Astrocyte (in vitro differentiated cells and primary cell): ENCODE measurements at places on chromosomes 2 and 18. TPM values are rescaled to one million over a fixed set of nuclear protein-coding genes. Genes with fewer than 3 reads are reported as not detected.

DNA sequence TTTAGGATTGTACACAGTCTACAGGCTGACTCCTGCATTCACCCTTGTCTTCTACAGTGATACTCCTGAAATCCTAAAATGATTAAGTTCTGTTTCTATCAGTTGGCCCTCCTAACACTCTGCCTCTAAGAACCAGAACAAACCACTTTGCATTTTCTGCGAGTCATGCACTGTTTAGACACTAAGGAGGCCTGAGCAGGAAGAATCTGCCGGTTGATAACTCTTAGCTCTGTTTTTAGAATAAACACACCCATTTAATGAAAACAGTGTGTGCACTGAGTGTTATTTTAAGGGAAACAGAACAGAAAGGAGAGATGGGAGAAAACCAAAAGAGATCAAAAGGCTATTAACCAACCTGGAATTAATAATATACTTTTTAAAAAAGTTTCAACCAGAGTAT lies 22.9 kb upstream of the SSB start:
- DNase-seq, result peak; percentile 26

GRCh38 chr2:208541989-208542464 lies 135.4 kb downstream of the PTH2R start:
- no peak for DNase-seq

DNA sequence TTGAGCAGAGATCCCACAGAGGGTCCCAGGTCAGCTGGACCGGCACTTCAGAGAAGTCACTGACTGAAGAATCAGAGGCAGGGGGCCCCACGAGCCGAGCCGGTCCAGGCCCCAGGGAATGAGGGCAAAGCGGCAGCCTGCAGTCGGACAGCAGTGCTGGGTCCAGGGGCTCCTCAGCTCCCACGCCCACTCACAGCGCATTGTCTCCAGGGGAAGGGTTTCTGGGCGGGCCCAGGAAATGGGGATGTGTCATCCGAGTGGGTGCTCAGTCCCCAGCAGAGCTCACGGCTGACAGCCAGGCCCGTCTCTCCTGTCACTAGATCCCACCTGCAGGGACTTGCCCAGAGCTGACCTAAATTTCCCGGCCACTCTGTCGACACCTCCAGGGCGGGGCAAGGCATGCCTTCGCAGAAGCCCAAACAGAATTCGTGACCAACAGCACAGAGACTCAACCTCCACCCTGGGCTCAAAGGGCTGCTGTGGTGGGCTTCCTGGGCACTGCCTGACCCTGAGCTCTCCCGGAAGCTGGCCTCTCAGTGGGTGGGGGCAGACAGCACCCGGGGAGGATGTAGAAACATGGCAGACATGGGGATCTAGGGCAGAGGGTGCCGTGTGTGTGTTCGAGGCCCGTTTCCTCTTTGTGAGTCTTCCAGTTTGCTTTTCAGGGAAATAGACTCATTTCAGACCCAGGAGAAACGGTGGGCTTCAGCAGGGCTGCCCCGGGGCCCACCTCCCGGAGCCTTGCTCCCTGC lies 42.1 kb upstream of the TAF1B start:
- peak; percentile 71 for DNase-seq

DNA sequence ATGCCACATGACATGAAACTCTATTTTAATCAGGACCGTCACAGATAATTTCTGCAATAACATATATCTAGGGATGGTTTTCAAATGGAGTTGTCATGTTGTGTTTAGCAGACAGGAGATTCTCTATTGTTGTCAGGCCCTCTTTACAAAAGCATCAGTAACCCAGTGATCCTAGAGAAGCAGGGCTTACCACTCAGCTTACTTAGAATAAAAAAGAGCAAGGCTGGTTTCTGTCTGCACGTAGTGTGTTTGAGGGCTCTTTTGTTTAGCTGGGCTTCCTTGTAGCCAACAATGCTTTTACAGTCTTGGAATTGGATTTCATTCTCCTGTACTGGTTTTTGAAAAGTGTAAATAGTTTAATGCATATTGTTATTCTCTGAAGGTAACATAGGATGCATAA lies 210.5 kb upstream of the NRP2 start:
- DNase-seq, result no peak

DNA sequence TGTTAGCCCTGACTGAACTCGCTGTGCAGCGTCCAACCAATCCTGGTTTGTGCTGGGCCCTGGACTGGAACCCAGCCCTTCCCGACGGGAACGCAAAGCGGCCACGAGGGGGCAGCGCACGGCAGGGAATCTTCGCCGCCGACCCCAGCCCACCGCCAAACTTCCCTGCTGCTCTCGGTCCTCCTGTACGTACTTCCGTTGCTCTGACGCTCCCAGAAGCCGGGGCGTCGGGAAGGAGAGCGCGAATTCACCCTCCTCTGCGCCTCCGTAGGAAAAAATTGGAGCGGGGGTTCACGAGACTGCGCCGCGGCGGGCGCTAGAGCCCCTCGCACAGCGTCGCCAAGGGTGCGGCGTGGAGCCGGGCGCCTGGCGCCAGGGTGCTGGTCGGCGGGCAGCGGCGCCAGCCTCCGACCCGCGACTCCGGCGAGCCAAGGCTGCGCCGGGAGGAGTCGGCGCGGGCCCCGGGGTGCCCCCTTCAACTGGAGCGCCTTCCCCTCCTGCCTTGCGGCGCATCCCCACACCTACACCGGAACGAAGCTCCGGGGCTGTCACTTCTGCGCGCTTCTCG lies 873 bp upstream of the SH3RF3 start:
- peak; percentile 77 for DNase-seq

GRCh38 chr2:26679867-26680266 lies 12.7 kb upstream of the KCNK3 start:
- no peak for DNase-seq

DNA sequence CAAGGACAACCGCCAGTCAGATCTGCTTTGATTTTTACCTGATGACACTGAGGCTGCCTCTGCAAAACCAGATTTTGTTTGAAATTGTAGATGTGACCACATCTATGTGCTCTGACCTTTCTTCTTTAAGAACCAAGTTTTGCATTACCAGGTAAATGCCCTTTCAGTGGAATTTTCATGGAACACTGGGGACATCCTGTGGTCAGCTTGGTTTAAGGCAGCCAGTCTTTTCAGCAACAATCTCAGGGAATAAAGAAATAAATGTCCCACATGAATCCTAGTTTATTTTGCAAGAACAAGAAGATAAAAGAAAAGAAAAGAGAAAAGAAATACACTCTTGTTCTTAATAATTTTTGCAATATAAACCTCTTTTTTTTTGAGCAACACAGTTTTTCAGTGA lies 90.6 kb downstream of the POU3F3 start:
- DNase-seq, result peak; percentile 18

- DNase-seq, result no peak
Observed at GRCh38 chr2:193965263-193965662, 1691.8 kb upstream of the SLC39A10 start.

DNA sequence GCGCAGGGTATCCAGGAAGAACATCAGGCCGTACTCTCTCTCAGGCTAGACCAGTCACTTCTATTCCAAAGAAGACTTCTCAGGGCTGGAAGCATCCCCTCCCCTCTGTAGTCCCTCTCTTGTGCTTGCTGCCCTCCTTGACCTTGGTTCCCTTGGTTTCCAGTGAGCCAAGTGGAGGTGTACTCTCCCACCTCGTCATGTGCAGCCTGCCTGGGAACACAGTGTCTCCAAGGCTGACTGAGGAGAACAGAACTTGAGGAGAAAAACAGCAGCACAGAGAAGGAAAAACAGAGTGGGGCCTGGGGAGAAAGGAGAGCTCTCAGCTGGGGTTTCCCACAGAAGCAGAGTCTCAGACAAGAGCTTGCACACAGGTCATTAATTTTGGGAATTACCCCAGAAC lies 52.7 kb downstream of the HAUS1 start:
- DNase-seq, result no peak

GRCh38 chr2:72023678-72024390 lies 123.8 kb downstream of the CYP26B1 start:
- no peak for DNase-seq

- DNase-seq, result peak; percentile 46
Observed at GRCh38 chr2:128986026-128986715, 667.5 kb upstream of the HS6ST1 start.

- DNase-seq, result no peak
Observed at GRCh38 chr18:11859282-11859830, 8.1 kb downstream of the CHMP1B start.

DNA sequence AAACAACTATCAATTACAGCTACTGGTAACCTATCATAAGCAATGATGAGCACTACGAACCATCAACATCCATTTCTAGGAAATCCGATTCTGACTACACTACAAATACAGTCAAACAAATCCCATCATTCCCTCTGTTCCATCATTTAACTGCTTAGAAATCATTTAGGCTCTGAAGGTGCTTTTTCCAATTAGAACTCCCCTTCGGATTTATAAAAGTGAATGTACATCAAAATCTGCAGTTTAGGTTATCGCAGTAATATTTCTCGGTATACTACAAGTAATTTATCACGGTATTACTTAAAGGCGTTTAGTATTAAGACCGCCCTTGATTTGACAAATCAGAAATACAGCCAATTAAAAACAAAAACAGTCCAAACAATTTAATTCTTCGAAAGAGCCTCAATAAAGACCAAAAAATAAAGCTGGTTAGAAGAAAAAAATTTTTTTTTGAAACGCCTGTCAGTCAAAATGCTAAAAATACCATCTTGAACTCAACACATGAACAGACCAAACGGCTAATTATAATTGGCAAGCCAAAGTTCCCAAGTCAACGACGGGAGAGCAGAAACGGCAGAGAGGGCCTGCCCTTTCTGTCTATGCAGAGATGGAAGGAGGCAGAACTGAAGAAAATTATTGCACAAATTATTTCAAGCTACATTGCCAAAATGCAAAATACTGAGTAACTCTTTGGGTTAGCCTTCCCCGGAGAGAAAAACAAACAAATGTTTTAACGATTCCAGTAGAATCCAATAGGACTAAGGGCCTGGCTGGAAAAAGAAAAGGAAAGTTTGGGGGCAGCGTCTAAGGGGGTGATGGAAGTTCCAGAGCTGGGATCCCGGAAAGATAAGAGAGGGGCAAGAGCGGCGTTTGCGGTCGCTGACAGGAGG lies 1.2 kb downstream of the VPS54 start:
- peak; percentile 29 for DNase-seq

- peak; percentile 81 for DNase-seq
Observed at GRCh38 chr2:72115110-72116080, 32.3 kb downstream of the CYP26B1 start.

DNA sequence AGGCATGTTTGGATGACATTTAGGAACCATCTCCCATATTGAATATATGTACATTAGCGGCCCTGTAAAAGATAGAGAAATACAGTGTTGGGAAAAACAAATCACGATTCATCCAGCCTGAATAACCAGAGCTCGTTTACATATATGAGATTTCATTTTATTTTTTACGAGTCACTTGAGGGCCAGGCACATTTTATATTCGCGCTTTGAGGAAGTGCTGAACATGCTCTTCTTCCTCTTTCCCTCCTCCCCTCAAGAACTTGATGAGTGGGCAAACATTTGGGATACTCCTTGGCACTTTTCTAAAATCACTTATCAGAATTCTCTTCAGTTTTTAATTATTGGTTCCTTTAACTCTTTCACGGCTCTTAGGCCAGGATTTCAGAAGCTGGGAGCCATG lies 268.0 kb upstream of the TANK start:
- DNase-seq, result no peak

DNA sequence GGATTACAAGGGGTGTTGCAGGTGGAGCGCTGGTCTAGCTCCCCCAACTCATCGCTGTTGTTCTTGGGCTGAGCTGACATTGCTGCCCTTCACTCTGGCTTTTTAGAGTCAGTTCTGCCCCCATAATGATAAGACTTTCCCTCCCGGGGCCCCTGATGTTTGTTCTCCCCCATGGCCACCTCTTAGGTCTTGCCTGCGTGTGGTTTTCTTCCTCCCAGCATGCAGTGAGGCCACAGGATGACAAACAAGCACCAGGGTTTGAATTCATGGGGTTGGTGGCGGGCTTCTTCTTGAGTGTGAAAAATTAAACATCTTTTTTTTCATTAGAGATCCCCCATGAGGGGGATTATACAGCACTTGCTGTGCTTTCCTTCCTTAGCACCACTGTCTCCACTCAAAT lies 74.1 kb downstream of the CTAGE1 start:
- DNase-seq, result no peak

- no peak for DNase-seq
Observed at GRCh38 chr2:25983735-25984134, 1.4 kb upstream of the KIF3C start.

- DNase-seq, result no peak
Observed at GRCh38 chr2:1745171-1746023, 1.1 kb upstream of the PXDN start.

DNA sequence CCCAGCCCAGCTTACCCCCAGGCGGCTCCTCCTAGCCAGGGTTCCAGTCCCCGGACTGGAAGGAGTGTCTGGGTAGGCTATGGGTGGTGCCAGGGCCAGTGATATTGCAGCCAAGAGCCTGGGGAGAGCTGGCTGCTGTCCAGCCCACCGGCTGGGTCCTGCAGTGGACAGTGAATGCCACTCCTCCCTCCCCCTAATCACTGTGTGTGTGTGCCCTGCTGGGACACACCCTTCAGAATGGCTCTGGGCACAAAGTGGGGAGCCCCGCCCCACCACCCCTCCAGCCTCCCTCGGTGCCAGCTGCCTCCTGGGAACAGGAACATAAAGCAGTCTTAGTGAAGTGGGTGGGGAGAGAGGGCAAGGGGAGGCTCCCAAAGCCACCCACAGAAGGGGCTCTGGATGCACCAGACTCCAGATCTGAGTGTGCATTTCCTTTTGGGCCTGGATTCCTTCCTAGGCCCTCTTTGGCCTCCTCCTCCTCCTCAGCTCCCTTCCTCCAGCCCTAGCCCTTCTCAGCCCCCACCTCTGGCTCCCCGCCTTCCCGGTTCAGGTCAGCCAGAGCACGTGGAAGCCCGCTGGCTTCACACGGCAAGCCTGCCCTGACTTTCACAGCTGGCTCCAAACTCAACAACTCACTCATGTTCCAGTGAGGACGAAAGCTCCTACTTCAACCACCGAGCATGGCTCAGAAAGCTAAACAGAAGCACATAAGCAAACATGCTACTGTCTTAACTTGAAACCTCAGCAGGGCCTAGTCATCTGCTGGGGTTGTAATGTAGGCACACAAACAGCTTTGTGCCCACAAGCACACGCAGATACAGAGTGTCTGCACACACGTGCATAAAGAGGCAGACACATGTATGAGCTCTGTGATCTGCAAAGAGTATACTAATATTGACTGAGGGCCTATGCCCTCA lies 209.2 kb upstream of the SMAD2 start:
- DNase-seq, result no peak

DNA sequence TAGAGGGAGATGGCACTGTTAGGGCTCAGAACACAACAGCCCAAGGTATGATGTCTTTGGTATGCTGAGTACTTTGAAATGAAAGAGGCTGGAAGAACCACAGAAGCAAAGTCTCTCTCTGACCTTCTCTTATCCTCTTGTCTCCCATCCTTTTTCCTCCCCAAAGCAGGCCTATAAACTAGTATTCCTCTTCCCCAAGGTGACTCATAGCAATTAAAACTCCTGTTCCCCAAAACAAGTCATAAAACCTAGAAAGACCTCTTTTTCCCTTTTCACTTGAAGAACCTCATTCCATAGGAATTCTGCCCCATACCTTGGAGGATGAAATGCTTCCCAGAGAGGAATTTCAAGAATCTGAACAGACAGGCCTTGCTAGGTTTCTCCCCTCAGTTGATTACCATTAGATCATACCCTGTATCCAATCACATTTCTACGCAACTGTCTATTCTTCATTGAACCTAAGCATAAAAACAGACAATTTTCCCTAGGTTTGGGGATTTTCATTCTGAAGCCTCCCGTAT lies 25.7 kb downstream of the MDH1 start:
- DNase-seq, result peak; percentile 76

Gene CHN1
- 23.9 and 28.8 TPM in 2 replicates for total RNA-seq

Gene TEX44
- not detected in 2 replicates for total RNA-seq

Gene ANKRD44
- total RNA-seq, result 7.2 and 7.8 TPM in 2 replicates

Gene IL1R2
- 0.34 TPM in 1 of 2 replicates, not detected in the other for total RNA-seq

Gene MYO3B
- total RNA-seq, result not detected in 2 replicates

Gene DSC3
- total RNA-seq, result 5.2 and 5.6 TPM in 2 replicates

Gene HDLBP
- 922 and 975 TPM in 2 replicates for total RNA-seq

Gene CCDC74B
- 3.0 and 3.7 TPM in 2 replicates for total RNA-seq

Gene TGFBRAP1
- total RNA-seq, result 25.1 and 26.1 TPM in 2 replicates

Gene TRABD2A
- 2.6 and 3.2 TPM in 2 replicates for total RNA-seq
